Inflammatory macrophage treated with lipopolysaccharide for 4 hours (primary cell): ENCODE measurements at places on chromosomes 16 and 17.

GRCh38 chr16:59698346-59699020, 964.4 kb upstream of the GOT2 start:
- no peak for DNase-seq

- peak; percentile 94 for DNase-seq
Measured at GRCh38 chr16:72927199-72928089, 120.5 kb downstream of the ZFHX3 start.

DNA sequence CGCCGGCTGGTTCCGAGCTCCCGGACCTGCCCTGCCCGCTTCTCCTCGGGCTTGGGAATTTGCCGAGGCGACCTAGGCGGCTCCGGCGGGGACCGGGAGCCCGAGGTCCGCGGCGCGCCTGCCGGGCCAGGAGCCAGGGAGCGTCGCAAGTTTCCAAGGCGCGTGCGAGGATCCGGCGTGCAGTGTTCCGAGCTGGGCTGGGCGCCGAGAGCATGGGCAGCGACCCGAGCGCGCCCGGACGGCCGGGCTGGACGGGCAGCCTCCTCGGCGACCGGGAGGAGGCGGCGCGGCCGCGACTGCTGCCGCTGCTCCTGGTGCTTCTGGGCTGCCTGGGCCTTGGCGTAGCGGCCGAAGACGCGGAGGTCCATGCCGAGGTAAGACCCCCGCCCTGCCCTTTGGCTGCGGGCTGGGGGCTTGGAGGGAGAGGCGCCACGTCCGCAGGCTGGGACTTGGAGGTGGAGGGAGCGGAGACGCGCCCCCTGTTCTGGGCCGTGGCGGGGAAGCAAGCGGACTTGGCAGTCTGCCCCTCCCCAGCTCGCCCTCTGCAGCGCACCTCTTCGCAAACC, 668 bp downstream of the MMP15 start:
- DNase-seq: peak; percentile 37

- DNase-seq: no peak
Measured at GRCh38 chr16:54446639-54447038, 160.1 kb upstream of the IRX3 start.

DNA sequence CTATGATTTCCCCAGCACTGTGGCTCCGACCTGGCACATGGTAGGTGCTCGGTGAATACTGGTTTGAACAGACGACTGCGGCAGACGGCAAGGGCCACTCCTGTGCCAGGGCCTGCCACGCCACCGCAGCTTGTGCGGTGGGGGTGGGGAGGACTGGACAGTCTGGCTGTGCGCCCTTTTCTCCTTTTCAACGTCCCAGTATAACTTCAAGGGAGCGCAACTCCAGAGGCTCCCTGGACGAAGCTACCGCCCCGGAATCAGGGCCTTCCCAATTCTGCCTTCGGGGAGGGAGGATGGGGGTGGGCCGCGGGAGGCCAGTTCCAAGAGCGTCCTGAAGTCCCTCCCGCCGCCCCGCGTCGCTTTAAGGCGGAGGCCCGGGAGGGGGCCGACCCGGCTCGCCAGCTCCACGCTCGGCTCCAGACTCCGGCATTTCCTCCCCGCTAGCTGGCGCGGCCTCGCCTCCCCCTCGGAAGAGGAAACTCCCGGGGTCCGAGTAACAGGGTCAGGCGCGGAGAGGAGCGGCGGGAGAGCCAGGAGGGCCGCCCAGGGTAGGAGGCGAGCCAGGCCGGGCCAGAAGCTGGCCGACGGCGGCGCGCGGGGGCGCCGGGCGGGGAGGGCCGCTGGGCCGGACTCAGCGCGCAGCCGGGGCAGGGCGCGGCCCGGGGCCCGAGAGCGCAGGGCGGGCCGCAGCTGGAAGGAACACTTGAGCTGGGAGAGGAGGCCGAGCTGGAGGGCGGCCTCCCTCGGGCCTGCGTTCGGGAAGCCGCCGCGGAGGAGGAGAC, at the start of gene ITPRIPL2:
TSS of gene ITPRIPL2 (plus strand) at position 388 of the 782 bp plus-strand sequence. CDS start 498 bp downstream, outside the sequence.
- DNase-seq: peak; percentile 90

GRCh38 chr16:68636818-68637217, 8.3 kb upstream of the CDH3 start:
- no peak for DNase-seq

- DNase-seq: no peak
Measured at GRCh38 chr16:85504242-85504641, 108.9 kb upstream of the GSE1 start.

DNA sequence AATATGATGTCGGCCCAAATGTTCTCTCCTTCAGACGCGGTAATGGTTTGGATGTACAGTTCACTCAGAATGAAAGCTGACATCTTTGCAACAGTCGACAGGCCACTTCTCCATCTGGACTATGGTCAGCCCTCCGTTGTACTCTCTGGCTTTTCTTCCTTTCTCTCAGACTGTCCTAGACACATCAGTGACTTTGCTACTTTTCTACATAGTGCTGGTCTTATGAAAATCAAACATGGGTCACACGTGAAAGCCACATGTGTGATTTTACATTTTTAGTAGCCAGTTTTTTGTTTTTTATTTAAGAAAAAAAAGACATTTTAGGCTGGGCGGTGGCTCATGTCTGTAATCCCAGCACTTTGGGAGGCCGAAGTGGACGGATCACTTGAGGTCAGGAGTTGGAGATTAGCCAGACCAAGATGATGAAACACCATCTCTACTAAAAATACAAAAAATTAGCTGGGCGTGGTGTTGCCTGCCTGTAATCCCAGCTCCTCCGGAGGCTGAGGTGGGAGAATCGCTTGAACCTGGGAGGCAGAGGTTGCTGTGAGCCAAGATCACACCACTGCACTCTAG, 644.1 kb downstream of the KCNJ2 start:
- no peak for DNase-seq

- no peak for DNase-seq
Measured at GRCh38 chr16:72609933-72610332, 438.0 kb upstream of the PMFBP1 start.
